ENCODE measurements at places on chromosomes 12 and 14.

- no peak for DNase-seq
These were observed 4.4 kb downstream of the WSCD2 start for GRCh38 chr12:108133482-108133881.

DNA sequence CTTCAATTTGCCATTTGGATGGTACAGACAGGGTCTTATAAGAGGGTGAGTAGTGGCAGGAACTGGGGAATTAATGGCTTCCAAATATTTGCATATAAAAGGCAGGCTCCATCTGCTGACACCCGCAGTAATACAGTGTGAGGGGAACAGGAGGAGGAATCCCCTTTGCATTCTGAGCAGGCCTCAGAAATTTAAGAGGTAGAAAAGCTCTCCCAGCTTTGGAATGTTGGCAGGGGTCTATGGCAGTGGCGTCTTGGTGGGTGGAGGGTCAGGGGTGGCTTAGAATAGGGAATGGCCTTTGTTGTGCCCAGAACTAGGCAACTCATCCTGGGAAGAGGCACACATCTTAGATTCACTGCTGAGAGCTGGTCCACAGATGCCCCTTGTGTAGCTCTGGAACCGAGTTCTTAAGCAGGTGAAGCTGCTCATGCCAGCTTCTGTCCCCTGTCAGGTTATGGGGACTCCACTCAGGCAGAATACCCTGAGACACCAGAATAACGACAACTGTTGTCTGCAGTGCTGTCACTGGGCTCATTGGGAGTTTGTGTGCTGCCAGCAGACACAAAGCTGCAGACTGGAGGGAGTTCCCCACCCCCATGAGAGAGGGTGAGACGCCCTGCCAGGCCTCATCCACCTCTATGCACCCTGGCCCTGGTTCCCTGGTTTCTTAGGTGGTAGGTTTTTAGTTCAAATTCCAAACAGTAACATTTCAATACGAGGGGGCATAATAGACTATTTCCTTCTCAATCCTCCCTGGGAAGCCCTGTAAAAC lies 190.2 kb downstream of the MON2 start:
- no peak for DNase-seq

GRCh38 chr14:34699873-34700621 lies 14.3 kb downstream of the CFL2 start:
- DNase-seq: peak; percentile 93

GRCh38 chr12:117832459-117833457 lies 136.0 kb downstream of the KSR2 start:
- peak; percentile 22 for DNase-seq

DNA sequence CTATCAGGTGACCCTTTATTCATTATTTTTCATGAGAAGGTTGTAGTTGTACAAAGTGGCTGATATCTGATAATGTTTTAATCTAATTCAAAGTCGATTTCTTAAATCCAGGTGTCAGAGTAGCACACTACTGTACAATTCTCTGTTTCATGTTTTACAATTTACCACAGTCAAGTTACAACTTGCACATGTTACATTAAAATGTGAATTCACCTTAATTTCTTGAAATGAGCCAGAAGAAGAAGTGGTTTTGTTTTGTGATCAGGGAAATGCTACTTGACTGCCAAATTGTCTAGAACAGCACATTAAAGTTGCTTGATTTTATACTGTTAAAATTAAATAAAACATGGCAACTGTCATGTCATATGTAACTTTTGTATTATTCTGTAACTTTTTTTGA lies 23.2 kb downstream of the LRRK2 start:
- DNase-seq: no peak

- DNase-seq: peak; percentile 11
These were observed 69.4 kb downstream of the CD163L1 start for GRCh38 chr12:7374423-7375144.

DNA sequence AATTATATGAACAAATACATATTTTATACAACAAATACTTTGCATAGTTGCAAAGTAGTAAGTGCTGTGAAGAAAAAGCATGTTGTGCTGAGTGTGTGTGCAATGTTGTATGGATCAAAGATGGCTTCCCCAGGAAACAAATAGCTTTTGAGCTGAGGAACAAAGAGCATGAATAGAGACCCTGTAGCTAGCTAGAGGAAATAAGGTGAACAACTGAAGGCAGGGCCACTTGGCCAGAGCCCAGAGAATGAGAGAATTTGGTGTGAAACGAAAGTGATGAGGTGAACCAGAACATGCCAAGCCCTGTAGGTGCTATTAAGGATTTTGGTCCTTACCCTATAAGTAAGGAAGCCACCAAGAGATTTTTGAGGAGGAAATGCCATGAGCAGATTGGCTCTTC lies 17.1 kb downstream of the DYRK2 start:
- DNase-seq: no peak

DNA sequence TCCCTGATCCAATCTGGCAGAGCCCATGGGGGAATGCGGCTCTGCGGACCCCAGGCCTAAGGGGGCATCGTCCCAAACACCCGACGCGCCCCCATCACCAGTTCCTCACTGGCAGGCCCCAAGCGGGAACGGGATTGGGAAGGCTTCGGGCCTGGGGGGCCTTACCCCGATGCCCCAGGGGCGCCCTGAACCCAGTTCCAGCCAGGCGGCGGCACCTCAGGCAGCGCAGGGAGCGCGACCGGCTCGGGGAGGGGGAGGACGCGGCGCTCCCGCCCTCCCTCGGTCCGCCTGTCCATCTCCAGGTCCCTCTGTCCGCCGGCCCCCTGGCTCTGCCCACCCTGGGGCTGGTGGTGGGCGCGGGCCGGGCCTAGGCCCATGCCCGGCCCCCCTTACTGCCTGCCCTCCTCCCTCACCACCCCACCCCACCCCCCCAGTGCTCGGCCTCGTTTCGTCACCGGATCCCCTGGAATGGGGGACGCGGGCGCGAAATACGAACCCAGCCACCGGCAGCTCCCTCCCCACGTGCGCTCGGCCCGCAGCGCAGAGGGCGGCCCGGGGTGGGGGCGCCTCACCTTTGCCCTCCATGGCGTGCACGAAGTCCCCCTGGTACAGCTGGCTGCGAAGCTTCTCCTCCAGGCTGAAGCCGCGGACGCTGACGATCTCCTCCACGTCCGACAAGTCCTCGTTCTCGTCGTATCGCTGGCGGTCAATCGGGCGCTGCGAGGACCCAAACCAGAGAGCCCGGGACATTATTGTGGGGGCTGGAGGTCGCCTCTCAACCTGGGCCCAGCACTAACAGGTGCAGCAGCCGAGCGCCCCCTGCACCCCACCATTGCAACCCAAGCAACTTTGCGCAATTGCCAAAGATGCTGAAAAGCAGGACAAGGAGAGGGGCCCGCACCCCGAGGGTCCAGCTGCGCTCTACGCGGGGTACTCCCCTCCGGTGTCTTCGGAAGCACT lies 2.3 kb downstream of the KDM2B start:
- peak; percentile 50 for DNase-seq

- no peak for DNase-seq
These were observed 20.7 kb downstream of the KIF26A start for GRCh38 chr14:104158827-104159798.

DNA sequence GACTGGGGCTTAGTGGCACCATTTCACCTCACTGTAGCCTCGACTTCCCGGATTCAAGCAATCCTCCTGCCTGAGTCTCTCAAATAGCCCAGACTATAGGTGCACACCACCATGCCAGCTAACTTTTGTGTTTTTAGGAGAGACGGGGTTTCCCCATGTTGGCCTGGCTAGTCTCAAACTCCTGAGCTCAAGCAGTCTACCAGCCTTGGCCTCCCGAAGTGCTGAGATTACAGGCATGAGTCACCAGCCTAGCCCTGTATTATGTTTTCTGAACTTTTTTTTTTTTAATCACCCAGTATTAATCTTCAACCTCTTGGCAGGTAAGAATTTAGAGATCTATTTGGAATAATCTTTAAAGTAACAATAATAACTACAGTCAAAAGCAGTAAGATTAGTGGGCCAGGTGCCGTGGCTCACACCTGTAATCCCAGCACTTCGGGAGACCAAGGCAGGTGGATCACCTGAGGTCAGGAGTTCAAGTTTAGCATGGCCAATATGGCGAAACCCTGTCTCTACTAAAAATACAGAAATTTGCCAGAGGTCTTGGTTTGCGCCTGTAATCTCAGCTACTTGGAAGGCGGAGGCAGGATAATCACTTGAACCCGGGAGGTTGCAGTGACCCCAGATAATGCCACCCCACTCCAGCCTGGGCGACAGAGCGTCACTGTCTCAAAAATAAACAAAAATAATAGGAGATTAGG lies 8.6 kb downstream of the NANOG start:
- peak; percentile 45 for DNase-seq

DNA sequence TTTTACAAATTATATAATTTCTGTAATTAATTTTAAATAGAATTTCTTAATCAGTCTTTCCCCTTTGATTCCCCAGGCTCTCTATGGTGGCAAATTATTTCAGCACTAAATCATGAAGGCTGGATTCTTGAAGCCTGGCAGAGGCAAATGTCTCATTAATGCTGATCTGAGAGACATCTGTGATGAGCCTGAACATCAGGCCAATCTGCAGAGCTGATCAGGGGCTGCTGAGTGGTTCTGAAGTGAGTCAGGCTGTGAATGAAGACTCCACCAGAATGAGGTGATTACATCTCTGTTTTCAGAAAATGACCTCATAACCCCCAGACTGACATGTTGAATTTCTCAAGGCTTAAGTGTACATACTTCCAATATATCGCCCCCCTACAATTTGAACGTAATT lies 124.2 kb upstream of the MIS18BP1 start:
- DNase-seq: no peak

- no peak for DNase-seq
These were observed 2.1 kb downstream of the ITGA5 start for GRCh38 chr12:54416687-54417603.

DNA sequence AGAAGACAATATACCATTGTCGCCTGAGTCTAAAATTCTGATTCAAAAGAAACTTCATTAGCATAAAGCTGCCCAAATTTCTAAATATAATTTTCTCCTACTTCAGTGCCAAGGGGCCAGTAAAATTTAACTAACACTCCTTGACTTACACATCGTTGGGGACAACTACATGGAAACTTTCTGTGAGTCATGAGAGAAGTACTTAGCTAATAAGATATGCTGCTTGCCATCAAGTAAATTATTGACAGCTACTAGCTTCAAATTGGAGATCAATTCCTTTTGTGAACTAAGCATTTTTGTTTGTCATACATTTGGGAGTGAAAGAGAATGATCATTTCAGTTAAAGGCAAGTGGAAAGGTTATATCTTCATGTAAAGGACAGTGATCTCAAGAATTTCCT lies 373.3 kb downstream of the MDGA2 start:
- no peak for DNase-seq

DNA sequence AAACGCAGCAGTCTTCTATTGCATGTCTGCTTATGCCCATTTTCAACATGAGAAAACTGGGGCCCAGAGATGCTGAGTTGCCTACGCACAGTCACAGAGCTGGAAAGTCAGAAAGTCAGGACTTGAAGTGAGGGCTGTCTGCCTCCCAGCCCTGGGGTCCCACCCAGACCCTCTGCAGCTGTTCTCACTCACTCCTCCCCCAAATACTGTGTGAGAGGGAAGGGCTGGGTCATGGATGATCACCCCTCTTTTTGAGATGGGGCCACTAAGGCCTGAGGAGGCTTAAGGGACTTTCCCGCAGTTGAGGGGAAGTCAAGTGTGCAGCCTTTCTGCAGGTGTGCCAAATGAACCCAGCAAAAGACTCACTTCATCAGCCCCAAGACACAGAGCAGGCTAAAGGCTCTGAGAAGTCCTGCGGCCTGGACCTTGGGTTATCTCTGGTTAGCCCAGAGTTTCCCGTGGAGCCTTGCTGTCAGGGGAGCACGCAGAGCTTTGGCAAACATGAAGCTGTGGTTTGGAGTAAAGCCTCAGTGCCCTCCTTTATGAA lies 18.7 kb downstream of the DTX1 start:
- no peak for DNase-seq

- DNase-seq: no peak
These were observed 48.3 kb downstream of the ABCD2 start for GRCh38 chr12:39571351-39571750.

DNA sequence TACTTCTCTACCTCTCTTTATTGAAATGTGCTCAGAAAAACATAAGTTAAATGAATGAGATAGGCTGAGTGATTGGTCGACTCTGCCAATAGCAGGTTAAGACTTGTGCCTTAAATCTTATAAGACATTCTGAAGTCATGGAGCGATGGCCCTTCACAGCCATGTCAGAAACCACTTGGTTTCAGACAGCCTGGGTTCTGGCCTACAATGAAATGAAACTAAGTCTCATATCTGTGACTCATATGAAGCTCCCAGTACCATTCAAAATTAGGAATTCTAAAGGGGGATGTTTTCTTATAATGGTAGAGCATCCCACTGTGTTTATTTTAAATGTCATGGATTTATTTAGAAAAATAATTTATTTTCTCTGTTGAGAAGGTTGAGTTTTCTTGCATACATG lies 42.6 kb downstream of the PLXNC1 start:
- DNase-seq: no peak

DNA sequence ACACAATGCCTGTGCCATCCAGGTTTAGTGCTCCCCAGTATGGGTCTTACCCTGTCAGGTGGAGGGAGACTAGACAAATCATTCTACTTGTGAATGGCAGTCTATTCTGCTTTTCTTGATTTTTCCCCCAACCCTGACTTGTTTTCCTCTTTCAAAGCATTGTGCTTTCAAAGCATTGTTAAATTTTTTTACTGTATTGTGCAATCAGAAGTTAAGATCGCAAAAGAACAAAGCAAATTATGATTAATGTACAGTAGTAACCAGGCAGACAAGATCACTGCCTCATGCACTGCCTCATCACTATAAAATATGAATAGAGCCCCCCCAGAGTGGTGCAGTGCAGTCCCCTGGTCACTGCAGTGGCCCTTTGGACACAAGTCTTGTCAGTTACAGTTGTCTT lies 14.1 kb downstream of the GABARAPL1 start:
- no peak for DNase-seq

- DNase-seq: no peak
These were observed 35.2 kb upstream of the FAM181A start for GRCh38 chr14:93891756-93892504.

GRCh38 chr12:79138872-79139271 lies 274.3 kb downstream of the SYT1 start:
- DNase-seq: no peak

- DNase-seq: peak; percentile 75
These were observed 4.2 kb downstream of the BAG5 start for GRCh38 chr14:103558071-103558882.

DNA sequence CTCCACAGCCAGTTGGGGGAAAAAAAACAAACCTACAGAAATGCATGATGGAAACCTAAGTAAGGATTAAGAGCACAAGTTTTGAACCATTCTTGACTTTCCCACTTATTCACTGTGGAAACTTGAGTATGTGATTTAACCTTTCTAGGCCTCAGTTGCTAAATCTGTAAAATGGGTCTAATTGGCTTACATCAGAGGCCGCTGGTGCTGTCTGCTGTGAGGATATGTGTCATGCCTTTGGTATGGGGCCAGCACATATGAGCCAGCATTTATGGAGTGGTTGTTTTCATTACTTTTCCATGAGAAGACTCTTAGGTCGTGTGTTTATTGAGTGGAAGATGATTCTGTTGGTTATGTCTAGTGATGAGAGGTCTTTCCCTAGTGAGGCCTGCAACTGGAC lies 102.4 kb downstream of the ESR2 start:
- peak; percentile 90 for DNase-seq

GRCh38 chr12:110688446-110689280 lies at the start of gene HVCN1:
Gene HVCN1, minus strand, starts transcription at chr12:110689115. Its CDS starts 5,870 bp downstream, at chr12:110683245.
- DNase-seq: no peak

- peak; percentile 42 for DNase-seq
These were observed 22.7 kb downstream of the TRAFD1 start for GRCh38 chr12:112148031-112148513.
